ENCODE measurements at places on chromosomes 6 and 20. TPM values are rescaled to one million over a fixed set of nuclear protein-coding genes. Genes with fewer than 3 reads are reported as not detected.

DNA sequence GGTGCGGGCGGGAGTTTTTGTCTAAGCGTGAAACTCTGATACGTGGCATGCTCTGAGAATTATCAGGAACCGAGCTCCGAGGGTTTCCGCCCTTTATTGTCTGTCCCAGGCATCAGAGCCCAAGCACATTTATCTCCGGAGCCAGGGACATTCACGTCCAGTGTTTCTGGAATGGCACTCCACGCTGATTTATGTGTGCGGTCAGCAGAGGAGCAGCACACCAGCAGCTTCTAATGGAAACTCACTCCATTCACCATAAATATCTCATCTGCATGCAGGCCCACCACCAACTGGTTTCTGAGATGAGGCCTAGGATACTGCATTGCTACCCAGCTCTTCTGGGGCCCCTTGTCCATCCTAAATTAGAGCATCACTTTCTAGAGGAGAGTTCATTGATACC, 51.9 kb upstream of the SYNDIG1 start:
- H3K27ac ChIP-seq, result no peak overlapping the region
- H3K4me3 ChIP-seq, result no peak overlapping the region
- H3K27me3 ChIP-seq, result no peaks in the 10 kb centered on the region
- DNase-seq, result no peak

DNA sequence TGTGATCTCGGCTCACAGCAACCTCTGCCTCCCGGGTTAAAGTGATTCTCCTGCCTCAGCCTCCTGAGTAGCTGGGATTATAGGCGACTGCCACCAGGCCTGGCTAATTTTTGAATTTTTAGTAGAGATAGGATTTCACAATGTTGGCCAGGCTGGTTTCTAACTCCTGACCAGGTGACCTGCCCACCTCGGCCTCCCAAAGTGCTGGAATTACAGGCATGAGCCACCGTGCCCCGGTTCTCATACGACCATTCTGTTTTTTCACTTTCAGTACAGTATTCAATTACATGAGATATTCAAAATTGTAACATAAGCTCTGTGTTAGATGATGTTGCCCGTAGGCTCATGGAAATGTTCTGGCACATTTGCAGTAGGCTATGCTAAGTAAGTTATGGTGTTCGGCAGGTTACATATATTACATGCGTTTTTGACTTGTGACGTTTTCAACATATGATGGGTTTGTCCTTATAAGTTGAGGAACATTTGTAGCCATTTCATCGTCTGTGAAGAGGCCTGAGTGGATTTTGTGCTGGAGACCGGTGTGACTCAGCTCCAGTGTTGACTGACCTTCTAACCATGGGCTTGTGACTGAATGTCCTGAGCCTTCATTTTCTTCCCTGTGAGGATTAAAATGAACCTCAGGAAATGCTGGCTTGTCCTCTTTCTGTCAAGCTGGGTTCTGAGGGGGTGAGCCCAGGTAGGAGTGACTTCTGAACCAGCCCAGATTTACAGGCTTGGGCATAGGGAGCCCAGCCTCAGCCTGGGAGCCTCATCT, 12.2 kb downstream of the PPARD start:
- no peak overlapping the region for H3K4me3 ChIP-seq
- peaks cover 24% of the 10 kb centered on the region for H3K4me1 ChIP-seq
- no peak for DNase-seq
- no peak overlapping the region for H3K27ac ChIP-seq
- H3K36me3 ChIP-seq, result peaks cover 35% of the 10 kb centered on the region
- H3K27me3 ChIP-seq, result no peaks in the 10 kb centered on the region

The USP49 gene
- 2.7 TPM for total RNA-seq

The PRPF6 gene
- 42.8 TPM for total RNA-seq

The CEP85L gene
- 41.9 TPM for total RNA-seq

DNA sequence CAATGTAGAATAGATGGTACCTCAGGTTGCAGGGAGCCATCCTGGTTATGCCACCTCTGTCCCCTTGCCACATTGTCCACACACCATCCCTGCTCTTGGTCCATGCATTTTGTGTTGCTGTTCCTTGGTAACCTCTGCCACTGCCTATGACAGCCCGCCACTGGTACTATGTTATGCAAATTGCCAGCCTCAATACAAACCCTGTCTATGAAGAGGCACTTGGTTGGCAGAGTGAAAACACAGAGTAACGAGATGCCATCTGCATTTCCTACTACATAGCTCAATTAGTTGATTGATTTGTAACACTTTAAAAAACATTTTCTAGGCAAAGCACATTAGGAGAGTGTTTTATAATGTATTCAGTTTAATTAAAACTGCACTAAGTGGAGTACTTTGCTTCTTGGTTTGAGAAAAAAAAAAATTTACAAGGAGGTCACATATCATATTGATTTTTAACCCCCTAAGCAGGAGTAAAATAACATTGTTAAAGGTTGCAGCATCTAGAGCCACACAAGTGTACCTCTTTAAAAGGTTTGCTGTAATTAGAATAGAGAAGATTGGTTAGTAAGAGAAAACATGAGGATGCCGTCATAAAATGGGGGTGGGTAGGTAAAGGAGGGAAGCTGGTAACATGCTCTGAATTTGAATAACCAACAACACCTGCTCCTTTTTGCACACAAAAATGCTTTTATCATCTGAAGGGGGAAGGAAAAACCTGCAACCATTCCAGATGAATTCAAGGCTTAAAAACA, 817.1 kb downstream of the KIF16B start:
- H3K4me1 ChIP-seq, result peaks cover 10% of the 10 kb centered on the region
- DNase-seq, result no peak
- no peak overlapping the region for H3K4me3 ChIP-seq
- no peaks in the 10 kb centered on the region for H3K36me3 ChIP-seq
- no peak overlapping the region for H3K27ac ChIP-seq

GRCh38 chr6:147132889-147133288, 71.3 kb upstream of the STXBP5 start:
- H3K27ac ChIP-seq, result no peak overlapping the region
- no peak overlapping the region for H3K4me3 ChIP-seq
- H3K36me3 ChIP-seq, result no peaks in the 10 kb centered on the region
- no peak for DNase-seq
- no peaks in the 10 kb centered on the region for H3K27me3 ChIP-seq

The FKBP1C gene
- 0.13 TPM for total RNA-seq

The WRNIP1 gene
- 42.5 TPM for total RNA-seq

GRCh38 chr6:113317442-113317841, 539.7 kb upstream of the MARCKS start:
- H3K27me3 ChIP-seq, result no peaks in the 10 kb centered on the region
- no peak overlapping the region for H3K27ac ChIP-seq
- H3K36me3 ChIP-seq, result no peaks in the 10 kb centered on the region
- DNase-seq, result no peak
- H3K4me3 ChIP-seq, result no peak overlapping the region

The TDP2 gene
- total RNA-seq, result 16.0 TPM

- H3K4me3 ChIP-seq, result no peak overlapping the region
- no peaks in the 10 kb centered on the region for H3K36me3 ChIP-seq
- H3K27me3 ChIP-seq, result no peaks in the 10 kb centered on the region
Measured at GRCh38 chr20:11582060-11582459, 335.6 kb upstream of the BTBD3 start.

The PPIL6 gene
- total RNA-seq, result 5.9 TPM

- no peak for DNase-seq
- H3K4me1 ChIP-seq, result no peaks in the 10 kb centered on the region
- no peaks in the 10 kb centered on the region for H3K27me3 ChIP-seq
- no peaks in the 10 kb centered on the region for H3K36me3 ChIP-seq
Measured at GRCh38 chr6:166041277-166041676, 126.4 kb downstream of the TBXT start.

GRCh38 chr6:113339209-113339608, 517.9 kb upstream of the MARCKS start:
- H3K4me3 ChIP-seq, result no peak overlapping the region
- no peak overlapping the region for H3K27ac ChIP-seq
- H3K36me3 ChIP-seq, result no peaks in the 10 kb centered on the region
- H3K27me3 ChIP-seq, result no peaks in the 10 kb centered on the region

GRCh38 chr6:32969685-32970412, 1.5 kb downstream of the BRD2 start:
- peaks cover 28% of the 10 kb centered on the region for H3K36me3 ChIP-seq
- peaks cover 19% of the 10 kb centered on the region for H3K4me1 ChIP-seq
- H3K27me3 ChIP-seq, result no peaks in the 10 kb centered on the region
- H3K4me3 ChIP-seq, result peak overlapping the region; percentile 74
- H3K27ac ChIP-seq, result peak overlapping the region; percentile 99
